ENCODE measurements at places on chromosomes 5 and 9. TPM values are rescaled to one million over a fixed set of nuclear protein-coding genes. Genes with fewer than 3 reads are reported as not detected.

Gene ANKRD34B
- polyA plus RNA-seq = 0.05 TPM

Gene SVEP1
- 2.3 TPM for polyA plus RNA-seq

Gene GAS1
- 12.9 TPM for polyA plus RNA-seq

Gene CARD9
- polyA plus RNA-seq = 2.1 TPM

Gene NINJ1
- 51.7 TPM for polyA plus RNA-seq

Gene SLC1A1
- 2.4 TPM for polyA plus RNA-seq

Gene EXOSC2
- 31.0 TPM for polyA plus RNA-seq

Gene GPX8
- polyA plus RNA-seq = 71.1 TPM

Gene PCDHGB4
- polyA plus RNA-seq = 9.9 TPM

Gene PCDH1
- 1.2 TPM for polyA plus RNA-seq

DNA sequence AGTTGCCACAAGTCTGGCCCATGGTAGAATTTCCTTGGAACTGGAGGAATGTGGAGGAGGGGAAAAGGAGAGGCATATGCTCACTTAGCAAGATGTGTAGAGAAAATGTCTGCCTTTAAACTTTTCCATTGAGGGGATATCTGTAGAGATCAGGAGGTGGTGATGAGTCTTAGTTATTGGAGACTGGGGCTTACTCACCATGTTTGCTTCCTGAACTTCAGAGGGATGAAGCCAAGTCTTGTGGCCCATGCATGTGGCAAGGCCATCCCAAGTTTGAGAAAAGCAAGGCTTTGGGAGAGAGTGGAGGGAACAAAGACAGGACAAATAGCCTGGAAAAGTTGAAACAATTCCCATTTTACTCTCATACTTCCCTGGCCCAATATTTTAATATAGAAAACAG, 124.5 kb downstream of the GDNF start:
- DNase-seq = no peak

DNA sequence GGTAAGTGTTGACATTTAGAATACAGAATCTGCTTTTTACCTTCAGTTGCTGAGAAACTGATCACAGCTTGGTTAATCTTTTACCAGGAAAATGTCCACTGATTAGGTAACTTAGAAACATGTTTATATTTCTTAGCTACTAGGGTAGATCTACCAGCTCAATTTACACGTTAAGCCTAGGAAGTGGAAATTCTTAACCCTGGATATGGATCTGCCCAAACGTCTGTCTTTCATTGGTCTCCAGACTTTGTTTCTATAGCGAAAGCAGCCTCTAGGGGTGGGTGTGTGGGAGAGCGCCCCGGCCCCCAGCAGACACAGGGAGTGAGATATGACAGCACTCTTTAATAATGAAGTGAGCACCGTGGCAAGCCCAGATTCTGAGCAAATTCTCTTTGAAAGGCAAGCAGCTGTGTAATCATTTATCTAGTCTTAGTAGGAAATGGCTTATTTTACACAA, 141.6 kb upstream of the ZNF608 start:
- no peak for DNase-seq

- no peak for DNase-seq
These were observed 4.6 kb downstream of the EPB41L4B start for GRCh38 chr9:109316207-109316640.

- no peak for DNase-seq
These were observed 86.7 kb upstream of the TAS2R1 start for GRCh38 chr5:9716838-9717281.

- DNase-seq = peak; percentile 75
These were observed at the start of gene SVEP1 for GRCh38 chr9:110579034-110579861. Gene SVEP1, minus strand, starts transcription at chr9:110579741. Its CDS starts 198 bp downstream, at chr9:110579543.

GRCh38 chr5:97056263-97056662, 86.1 kb downstream of the LIX1 start:
- DNase-seq = no peak

- peak; percentile 36 for DNase-seq
These were observed 217.2 kb upstream of the DAPK1 start for GRCh38 chr9:87280421-87280820.

- DNase-seq = peak; percentile 99
These were observed 2.0 kb downstream of the VCAN start for GRCh38 chr5:83473346-83474160.

- no peak for DNase-seq
These were observed 39.1 kb downstream of the PCDH1 start for GRCh38 chr5:141839015-141839513.

DNA sequence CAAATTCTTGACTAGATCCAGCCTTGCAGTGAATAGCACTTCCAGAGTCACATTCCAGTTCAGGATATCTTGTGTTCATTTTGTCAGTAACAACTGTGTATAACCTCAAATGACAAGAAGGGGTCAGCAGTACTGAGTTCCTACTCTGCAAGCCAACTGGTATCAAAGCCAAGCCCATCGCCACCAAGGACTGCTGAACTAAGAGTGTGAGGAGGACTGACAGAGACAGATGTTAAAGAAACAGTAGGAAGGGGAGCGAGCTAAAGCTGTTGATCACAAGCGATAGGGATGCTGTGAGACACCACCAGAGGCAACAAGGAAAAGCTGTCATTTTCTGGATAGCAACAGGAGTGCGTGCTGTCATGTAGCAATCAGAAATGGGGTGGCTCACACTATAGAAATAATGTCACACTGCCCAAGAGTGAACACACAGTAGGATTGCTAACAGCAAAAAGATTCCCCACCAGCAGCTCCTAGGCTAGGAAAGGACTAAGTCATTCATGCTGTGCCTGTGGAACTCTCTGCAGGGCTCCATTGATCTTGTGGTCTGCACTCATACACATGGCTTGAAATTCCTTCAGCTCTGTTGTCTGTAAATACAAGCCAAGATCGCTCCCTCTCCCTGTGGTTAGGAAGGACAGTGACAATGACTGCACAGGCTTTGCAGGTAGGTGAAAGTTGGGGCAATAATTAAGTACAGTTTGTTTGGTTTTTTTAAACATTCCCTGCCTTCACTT, 658.6 kb downstream of the NR2F1-AS1 start:
- DNase-seq = no peak

DNA sequence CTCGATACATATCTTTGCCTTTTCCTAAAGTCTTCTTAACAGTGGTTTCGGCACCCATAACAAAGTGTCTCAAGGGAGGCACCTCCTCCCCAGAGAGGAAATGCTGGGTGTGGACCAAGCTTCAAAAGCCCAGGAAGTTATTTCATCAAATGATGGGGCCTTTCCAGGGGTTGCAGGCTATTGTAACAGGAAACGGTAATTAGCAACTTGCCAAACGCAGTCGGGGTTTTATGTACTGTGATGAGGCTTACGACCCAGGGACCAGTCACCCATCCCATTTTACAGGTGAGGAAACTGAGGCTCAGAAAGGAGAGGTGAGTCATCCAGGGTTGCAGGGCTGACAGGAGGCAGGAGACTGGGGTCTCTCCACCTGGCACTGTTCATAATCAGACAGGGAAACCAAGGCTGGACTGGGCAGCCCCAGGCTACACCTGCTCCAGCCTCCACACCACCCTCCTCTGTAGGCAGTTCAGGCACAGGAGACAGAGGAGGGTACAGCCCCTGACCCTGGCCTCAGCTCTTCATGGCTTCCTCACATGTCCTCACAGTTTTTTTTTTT, 30.0 kb upstream of the SUSD3 start:
- no peak for DNase-seq

DNA sequence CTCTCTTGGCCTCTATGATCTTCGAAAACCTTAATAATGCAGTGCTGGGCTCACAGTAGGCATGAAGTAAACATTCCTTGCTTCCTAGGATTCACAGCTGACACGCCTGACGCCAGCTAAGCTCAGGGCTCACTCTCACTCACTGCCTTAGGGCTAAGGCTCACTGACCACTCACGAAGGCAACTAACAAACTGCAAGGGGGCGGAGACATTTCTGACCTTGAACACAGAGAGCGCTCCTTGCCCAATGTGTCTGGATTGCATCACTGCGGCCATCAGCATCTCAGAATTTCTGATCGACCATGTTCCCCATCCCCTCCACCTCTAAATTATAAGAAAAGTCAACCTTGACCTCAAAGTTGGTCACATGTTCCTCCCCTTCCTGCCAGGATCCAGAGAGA, 372.6 kb downstream of the EBF1 start:
- no peak for DNase-seq

- no peak for DNase-seq
These were observed 29.3 kb downstream of the REEP5 start for GRCh38 chr5:112892776-112893175.

DNA sequence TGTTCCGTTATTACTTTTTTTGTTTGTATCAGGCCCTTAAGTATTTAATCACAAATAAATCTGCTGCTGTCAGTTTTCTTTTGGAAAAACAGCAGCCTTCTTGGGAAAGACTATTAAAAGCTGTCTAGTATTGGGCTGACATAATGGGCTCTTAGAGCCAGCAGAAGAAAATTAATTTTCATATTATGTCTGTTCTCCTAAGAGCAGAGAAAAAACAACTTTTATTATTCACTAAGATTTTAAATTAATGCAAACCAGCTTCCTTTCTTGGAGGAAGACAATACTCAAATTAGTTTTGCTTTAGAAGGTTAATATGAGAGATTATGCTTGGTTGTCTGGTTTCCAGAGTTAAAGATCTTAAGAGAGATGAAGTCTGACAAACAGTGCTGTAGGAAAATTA, 30.6 kb upstream of the GARNL3 start:
- DNase-seq = no peak

DNA sequence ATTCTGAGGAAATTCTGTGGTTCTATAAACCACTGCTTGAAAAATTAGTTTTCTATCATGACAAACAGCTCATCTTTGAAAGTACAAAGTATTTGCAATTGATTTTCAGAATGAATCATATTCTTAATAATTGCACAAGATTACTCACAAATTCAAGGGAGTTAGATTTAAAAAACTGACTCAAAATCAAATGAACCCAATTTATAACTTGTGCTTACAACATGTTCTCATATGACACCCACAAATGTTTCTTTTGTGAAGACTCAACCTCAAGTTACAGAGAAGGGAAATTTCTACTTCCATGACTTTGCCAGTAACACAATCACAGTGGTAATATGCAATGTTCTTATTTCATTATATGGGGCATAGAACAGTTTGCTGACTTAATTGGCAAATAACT, 272.0 kb upstream of the ACTBL2 start:
- DNase-seq = no peak

GRCh38 chr5:174155281-174155680, 109.8 kb downstream of the NSG2 start:
- DNase-seq = no peak

DNA sequence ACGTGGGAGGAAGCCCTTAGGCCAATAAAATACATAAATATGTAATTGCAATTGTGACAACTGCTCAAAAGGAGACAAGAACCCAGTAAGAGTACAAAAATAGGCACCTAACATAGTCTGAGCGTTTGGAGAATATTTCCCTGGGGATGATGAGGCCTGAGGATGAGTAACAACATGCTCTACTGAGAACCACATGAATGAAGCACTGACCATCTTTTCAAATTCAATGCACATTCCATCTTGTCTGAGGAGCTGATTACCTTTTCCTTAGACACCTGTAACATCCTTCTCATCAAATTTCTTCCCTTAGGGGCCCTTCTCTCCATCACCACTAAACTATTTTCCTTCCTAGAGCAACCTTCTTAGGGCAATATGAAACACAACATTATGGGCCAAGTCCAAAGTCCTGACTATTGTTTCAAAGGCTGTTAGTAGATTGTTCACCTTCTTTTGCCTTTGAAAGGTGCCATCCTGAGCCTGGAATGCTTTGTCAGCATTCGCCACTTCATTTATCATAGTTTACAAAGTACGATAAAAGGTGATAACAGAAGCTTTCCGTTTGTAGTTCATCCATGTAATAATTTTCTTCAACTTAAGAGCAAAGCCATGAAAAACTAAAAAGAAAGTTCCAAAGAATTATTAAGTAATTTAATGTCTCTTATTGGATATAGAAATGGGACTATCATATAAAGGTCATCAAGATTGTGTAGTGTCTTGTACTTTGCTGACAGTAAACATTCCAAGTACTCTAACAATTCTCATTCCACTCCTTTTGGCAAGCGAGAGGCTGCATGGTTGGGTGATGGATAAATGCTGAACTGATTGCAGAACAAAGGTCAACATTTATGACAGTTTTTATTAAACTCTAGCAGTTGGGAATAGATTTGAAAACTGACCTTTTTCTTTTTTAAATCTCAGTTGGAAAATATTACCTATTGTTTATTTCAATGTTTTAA, 471.3 kb downstream of the PDE4D start:
- DNase-seq = no peak

DNA sequence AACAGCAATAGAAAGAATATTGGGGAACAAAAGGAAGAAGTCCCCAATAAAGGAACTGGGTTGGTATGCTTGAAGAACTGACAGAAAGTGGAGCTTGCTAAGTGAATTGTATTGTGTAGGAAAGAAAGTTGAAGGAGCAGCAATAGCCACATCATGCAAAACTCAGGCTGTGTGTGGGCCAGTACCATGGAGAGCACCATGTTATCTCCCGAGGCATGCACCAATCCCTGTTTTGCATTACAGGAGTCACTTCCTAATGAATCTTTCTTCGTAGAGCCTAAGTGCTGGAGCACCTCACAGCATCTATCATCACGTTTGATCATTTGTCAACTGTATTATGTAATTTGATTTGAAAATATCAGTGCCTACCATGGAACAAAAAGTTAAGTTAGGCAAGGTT, 137.7 kb upstream of the NMUR2 start:
- peak; percentile 27 for DNase-seq

DNA sequence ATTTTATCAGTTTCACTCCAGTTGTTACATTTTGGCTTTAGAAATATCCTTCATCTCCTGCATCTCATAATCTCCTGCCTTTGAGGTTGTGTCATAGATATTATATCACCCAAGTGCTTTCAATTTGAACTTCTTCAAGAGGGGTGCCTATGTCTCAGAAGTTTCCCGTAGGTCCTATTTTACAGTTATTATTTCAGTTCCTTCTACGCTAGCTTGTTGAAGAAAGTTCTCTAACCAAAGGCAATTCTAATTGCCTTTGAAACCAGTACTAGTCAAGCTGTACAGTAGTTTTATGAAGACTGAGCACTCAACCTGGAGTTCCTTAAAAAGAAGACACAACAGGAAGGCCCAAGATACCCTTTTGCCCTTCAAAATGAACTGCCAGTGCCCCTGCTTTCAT, 116.4 kb downstream of the ZCCHC7 start:
- no peak for DNase-seq

- peak; percentile 74 for DNase-seq
These were observed 106.7 kb downstream of the SMIM15 start for GRCh38 chr5:61055434-61056006.

- peak; percentile 61 for DNase-seq
These were observed 663 bp upstream of the SMIM27 start for GRCh38 chr9:32551276-32552051.

DNA sequence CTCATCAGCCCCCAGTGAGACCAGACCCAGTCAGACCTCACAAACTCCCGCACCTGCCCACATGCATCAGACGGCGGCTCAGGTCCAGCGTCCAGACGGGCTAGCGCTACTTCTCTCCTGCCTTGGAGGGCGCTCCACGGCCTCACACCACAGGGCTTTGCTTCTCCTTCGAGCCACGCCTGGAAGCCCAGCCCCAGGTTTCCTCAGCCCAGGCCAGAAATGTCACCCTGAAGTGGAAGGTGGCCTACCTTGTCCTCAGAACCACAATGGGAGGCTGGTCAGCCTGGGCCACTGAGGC, 2.8 kb downstream of the NACC2 start:
- DNase-seq = no peak

- DNase-seq = no peak
These were observed 28.8 kb downstream of the ASS1 start for GRCh38 chr9:130473566-130473965.

Data from cardiac muscle cell (in vitro differentiated cells and primary cell).